ENCODE measurements at places on chromosomes 4 and X.
A peak's percentile ranks its signal among the peaks of the same experiment; 100 is the strongest.

GRCh38 chr4:128846063-128846462 is 36.6 kb downstream of the JADE1 start:
- no peak for DNase-seq

- DNase-seq, result no peak
Observed at GRCh38 chrX:123749643-123750042, 16.8 kb upstream of the THOC2 start.

DNA sequence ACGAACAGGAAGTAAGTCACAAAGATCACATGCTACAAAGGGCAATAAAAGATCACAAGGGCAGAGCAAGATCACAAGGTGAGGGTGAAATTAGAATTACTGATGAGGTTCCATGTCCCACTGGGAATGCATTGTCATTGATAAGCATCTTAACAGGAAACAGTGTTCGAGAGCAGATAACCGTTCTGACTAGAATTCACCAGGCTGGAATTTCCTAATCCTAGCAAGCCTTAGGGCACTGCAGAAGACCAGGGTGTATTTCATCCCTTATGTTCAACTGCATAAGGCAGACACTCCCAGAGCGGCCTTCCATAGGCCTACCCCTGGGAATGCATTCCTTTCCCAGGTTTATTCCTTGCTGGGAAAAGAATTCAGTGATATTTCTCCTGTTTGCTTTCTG is 980.6 kb upstream of the LCORL start:
- no peak for DNase-seq

GRCh38 chrX:147899379-147900114 is 12.2 kb upstream of the FMR1 start:
- DNase-seq, result no peak

DNA sequence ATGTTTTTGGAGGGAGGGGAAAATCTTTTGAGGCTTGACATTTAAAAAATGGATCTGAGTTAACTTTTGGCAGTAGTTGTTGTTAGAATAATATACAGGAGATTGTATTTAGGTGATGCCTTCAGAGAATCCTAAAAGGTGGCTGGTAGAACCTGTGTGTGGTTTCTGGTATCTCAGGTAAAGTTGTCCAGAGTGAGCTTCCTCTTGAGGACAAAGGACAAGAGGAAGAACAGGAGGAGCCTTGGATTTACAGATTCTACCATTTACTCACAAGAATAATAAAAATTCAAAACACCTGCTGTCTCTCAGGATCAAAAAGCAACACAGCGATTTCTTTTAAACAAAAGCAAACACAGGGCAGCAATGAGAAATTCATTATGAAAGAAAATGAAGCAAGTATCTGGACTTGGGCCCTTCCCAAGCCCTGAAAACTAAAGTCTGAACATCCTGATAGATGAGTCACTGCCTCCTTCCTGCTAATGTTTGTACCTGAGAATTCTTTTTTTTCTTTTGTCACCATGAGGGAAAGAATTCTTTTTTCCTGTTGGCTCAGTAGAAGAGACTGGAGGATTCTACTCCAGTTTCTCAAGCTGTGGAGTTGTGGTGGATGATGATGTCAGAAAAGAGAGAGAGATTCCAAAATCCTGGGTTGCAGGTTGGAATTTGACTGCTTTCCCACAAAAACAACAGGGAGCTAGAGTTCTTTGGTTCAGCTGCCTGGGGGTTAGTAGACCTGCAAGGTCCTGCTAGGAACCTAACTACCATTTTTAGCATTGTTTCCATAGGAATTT is 31.5 kb upstream of the RAPGEF2 start:
- DNase-seq, result peak; percentile 12

DNA sequence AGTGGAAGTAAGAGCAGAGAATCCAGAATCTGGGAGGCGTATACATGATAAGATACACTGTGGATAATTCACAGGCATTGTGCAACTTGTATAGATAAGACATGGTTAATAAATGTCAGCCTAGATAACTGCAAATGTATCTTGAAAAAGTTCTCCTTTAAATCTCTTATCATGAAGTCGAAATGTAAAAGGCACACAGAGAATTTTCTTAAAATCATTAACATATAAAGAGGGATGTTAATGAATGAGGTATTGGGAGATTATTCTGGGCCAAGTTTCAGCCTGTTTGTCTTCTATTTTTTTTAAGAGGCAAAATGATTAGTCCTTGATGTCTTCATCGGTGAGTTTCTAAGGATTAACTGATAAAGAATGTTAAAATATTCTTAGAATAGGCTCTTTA is 835 bp downstream of the TDO2 start:
- no peak for DNase-seq

DNA sequence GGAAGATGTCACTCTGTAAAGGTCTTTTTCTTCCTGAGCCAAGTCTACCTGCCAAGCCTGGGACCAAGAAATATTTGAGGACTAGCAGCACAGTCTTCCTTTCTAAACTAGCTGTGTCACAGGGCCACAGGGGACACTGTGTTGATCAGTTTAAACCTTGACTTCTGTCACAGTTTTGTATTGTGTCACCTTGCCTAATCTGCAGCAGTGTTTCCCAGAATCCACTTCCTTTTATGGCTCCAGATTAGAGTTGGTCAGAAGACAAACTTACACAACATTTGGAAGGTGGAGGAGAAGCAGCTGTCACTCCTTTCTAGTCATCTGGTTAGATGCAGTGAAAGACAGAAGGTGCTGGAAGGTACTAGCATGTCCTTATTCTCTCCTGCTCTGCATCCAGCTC is 143.1 kb upstream of the BCOR start:
- no peak for DNase-seq

GRCh38 chr4:82578935-82579334 is 17.1 kb upstream of the TMEM150C start:
- DNase-seq, result no peak

GRCh38 chr4:71665358-71665757 is 118.5 kb downstream of the GC start:
- no peak for DNase-seq

Measured in AG08396 (cell line).